ENCODE measurements at places on chromosomes 5 and 9.

GRCh38 chr5:82363524-82363923 lies 85.4 kb upstream of the RPS23 start:
- no peak for DNase-seq

GRCh38 chr5:117872798-117873368 lies 1115.5 kb downstream of the DTWD2 start:
- DNase-seq, result no peak

DNA sequence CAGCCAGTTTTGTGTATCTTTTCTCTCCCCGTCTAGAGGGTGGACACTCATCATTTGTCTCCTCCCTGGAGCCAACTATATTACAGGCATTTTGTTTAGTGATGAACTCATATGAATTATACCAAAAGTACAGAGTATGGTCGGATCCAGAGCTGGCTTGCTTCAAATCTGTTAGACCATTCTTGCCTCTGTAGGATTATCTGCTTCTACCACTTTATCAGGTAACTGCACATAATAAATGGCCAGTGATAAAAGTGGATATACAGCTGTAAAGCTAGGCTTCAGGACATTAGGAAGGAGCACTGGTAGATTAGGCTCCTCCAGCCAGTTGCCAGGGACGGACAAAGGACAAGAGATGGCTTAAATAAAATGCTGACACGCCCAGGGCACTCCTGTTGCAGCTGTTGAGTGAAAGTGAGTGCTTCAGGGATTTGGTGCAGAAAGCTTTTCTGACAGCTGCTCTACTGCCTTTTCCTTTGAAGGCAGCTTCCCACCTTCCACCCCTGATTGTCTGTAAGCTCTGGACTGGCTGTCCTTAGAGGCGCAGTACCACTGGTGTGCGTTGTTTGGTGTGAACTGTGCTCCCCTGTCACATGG lies 259.2 kb downstream of the PDZD2 start:
- DNase-seq, result no peak

GRCh38 chr5:62306896-62307689 lies 1.1 kb downstream of the KIF2A start:
- DNase-seq, result peak; percentile 25

- DNase-seq, result no peak
These were observed 32.2 kb upstream of the SPATA31D4 start for GRCh38 chr9:81896070-81896469.

DNA sequence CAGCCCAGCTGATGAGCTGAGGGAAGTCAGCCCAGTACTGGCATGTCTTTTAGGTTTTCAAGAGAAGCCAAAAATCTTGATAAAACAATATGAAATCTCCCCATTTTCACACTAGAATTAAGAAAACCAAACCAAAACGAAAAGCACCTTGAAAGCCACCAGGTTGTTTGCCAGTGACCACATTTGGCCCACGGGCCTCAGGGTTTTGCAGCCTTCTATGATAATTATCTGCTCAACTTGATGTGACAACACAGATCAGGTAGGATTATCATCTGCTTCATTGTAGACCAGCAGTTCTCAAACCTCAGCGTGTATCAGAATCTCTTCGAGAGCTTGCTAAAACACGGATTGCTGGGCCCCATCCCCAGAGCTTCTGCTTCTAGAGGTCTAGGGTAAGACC lies 101.4 kb downstream of the GALNT10 start:
- DNase-seq, result no peak

DNA sequence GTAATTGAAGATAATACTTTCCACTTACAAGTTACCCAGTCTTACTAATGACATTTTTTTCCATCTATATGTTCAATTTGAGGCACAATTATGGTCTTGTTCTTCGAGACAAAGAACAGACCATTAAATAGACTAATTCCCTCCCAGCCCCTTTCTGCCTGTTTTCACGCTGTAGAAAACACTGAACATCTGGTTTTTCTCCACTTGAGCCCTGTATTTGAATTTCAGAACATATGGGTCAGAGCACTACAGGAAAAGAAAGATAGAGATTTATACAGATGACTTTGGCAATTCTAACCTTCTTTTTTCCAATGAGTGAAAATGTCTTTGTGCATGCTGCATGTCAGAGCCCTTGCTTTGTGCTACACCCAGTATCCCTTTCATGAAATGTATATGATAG lies 506.9 kb downstream of the LRRC70 start:
- DNase-seq, result no peak

DNA sequence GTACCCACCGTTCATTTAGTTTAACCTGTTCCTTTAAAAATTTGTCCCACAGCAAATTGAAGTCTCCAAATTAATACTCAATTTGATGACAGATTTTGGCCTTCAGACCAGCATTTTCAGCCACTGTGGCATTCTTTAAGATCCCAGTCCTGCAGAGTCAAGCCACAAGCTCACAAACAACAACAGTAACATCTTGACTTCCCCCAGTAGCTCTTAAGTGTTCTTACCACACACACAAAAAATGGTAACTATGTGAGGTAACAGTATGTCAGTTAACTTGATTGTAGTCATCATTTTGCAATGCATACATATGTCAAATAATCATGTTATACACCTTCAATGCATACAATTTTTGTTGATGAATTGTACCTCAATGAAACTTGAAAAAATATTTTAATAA lies 247.9 kb downstream of the LURAP1L start:
- DNase-seq, result no peak

DNA sequence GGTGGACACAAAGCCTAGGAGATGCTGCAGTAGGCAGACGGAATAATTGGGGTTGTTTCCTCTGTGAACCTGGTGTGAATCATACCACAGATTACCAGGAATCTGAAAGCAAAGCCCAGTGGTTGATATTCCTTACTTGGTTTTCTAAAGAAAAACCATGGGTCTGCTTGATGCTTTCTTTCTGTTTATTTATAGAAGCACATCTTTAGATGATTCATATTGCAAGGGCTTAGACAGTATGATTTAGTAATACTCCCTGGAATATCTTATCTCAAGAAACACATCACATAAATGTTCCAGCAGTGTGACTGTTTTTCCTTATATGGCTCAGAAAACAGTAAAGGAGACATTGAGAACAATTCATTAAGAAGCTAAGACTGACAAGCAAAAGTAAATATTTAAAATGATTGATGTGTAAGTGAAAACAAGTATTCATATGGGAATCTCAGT lies 623.3 kb downstream of the RAB3C start:
- DNase-seq, result no peak

DNA sequence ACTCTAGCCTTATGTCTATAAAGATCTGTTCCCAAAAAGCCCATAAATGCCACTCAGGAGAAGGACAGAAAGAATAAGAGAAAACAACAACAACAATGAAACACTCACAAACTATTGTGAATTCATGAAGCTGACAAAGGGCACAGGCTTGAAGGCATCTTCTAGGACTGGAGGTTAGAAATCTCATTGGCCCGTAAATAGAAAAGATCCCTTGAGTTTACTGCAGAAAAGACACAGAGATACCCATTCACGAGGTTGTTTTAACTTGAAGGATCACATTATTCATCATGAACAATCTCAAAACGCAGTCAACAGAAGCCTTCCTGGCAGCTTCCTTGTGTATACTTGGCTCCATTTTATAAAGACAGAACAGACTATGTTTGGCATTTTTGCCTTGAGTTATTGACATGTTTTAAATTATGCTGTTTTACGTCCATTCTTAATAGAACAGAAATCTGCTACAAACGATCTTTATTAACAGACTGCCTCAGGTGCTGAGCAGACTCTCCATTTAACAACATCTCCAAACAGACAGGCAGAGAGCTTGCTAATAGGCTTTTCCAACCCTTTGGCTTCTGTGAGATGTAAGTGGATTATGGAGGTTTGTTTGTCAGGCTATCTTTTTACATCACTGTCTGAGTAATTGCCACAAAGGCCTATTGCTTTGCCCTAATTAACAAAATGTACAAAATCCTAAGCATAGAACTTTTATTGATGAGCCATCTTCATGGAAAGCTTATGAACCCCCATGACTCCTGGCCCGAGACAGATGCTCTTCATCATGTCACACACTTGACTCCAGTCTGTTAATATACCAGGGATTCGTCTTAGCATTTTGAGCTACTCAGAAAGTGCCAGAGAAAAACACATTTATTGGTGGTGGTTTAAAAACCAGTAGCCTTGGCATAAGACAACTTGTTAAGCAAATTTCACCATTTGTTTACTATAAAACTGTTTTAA lies 735.3 kb upstream of the ZNF608 start:
- no peak for DNase-seq

DNA sequence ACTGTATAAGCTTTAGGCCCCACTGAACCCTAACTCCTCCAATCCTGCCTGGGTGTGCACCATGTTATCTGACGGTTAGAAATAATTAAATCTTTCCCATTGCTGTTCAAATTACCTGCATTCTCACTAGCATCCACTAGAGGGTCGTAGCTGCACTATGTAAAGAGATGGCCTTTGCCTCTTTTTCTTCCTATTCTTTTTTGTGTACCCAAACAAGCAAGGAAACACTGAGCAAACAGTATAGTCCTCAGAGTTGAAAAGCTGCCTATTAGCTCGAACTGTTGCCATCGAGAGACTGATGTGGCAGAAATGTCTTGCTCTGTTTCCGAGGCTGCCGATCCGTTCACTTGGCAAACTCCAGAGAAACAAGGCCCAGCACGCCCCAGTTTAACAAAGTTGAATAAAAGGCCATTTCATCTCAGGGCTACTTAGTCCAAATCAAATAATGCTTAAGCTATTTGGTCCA lies 163.8 kb upstream of the TRPM3 start:
- DNase-seq, result no peak

GRCh38 chr5:176167800-176168199 lies 70.4 kb upstream of the SIMC1 start:
- no peak for DNase-seq

DNA sequence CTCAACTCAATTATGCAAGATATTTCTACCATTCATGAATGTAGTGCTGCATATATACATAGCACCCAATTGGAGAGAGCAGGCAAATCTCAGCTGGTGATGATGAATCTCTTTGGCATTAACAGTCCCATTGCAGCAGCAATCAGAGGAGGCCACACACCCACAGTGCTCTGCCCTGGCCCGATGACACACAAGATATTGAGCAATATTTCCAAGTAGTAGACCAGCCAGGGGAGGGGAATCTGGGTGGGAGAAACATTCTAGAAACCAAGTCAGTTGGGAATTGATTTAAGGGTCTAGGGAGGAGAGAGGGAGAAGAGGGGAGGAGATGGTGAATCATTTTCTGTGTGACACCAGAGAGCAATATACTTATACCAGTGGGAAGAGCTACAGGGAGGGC lies 14.9 kb upstream of the C5orf63 start:
- DNase-seq, result no peak

- no peak for DNase-seq
These were observed 60.9 kb downstream of the YTHDC2 start for GRCh38 chr5:113574417-113574816.

GRCh38 chr5:59037041-59037440 lies 454.2 kb downstream of the RAB3C start:
- no peak for DNase-seq

DNA sequence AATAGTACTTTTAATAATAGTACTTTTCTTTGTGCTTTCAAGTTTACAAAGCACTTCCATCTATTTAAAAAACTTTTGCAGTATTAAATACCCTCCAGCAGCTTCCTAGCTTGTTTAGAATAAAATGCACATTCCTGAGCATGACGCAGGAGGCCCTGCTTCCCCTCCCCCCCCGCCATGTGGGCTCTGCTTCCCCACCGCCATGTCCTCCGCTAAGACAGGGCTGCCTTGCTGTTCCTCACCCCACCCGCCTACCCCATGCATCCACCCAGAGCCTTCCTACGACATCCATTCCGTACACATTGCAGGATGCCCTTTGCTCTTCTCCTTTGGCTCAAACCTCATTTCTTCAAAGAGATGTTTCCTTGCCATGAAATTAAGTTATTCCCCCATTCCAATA lies 205.9 kb upstream of the MSX2 start:
- DNase-seq, result no peak

GRCh38 chr5:12323637-12324229 lies 419.5 kb upstream of the CTNND2 start:
- no peak for DNase-seq

- no peak for DNase-seq
These were observed 65.1 kb upstream of the IL6ST start for GRCh38 chr5:56059854-56060253.

- no peak for DNase-seq
These were observed 306.6 kb downstream of the MLLT3 start for GRCh38 chr9:20315677-20316076.

GRCh38 chr5:171432076-171432475 lies 12.6 kb downstream of the FGF18 start:
- DNase-seq, result no peak

DNA sequence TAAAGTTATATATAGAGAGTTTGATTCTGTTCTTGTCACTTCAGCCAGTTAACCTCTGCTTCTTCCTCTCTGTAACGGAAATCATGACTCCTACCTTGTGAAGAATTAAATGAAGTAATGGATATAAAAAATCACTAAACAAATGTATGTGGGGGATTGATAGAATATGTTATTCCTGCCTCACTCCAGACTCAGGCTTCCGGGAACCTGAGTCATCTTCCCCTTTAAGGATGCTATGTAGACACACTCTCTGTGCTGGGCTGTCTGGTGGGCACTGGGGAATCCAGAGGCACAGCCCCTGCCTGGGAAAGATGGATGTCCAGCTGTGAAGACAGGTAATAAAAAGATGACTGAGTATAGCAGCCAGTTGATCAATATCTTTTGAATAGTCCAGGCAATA lies 77.4 kb downstream of the ZNF618 start:
- no peak for DNase-seq

DNA sequence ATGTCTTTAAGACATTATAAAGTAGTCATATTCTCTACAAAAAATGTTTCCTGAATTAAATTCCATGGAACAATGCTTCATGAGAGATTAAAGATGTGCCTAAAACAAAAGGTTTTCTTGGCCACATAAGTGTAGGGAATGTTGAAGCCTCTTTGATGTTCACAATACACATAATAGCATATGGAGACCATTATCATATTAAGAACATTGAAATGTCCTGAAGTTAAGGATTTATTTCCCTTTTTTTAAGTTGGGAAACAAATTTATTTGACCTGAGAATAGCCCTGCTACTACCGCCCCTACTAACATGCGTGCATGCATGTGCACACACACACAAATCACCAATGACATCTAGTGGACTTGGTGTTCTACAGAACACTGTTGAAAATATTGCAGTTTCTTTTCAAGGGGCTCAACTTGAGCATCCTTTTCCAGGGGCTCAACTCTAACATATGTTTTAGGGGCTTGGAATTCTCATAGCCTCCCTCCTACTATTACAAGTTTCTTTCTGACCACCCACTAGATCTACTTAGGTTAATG lies 124.9 kb upstream of the C6 start:
- DNase-seq, result no peak

GRCh38 chr9:68762570-68762969 lies 57.5 kb downstream of the PIP5K1B start:
- DNase-seq, result no peak

DNA sequence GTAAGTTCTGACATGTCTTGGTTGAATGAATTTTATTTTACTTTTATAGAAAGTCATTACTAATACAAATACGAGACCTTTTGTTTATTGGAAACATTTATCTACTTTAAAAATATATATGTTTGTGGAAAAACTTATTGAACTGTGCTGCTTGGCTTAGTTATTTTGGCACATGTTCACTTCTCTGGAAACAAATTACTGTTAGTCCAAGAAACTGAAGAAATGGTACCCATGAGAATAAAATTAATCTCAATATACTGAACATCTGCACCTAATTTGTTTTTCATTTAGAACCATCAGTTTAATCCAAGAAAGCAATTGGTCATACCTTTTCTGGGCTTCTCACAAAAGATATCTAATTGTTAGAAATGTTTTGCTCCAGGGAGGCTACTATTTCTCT lies 32.2 kb downstream of the INVS start:
- no peak for DNase-seq

Measured in GM12891 (cell line).